ENCODE measurements at places on chromosomes 5 and 9.

- no peak for DNase-seq
Observed at GRCh38 chr9:224582-225520, 10.2 kb downstream of the DOCK8 start.

DNA sequence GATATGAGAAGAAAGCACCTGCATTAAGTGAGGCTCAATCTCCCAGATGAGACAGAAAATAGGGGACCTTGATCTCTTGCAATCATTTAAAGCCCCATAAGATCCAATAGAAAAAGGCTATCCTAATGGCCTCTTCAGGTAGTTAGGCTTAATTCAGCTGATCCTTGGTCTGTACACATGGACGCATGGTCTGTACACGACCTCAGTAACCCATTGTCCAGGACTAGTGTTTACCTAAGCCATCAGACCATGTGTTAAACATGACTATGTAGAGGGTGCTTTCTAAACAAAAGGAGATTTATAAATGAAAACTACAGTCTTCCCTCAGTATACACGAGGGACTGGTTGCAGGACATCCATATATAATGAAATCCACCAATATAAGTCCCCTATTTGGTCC, 7.5 kb downstream of the MARCHF3 start:
- no peak for DNase-seq

DNA sequence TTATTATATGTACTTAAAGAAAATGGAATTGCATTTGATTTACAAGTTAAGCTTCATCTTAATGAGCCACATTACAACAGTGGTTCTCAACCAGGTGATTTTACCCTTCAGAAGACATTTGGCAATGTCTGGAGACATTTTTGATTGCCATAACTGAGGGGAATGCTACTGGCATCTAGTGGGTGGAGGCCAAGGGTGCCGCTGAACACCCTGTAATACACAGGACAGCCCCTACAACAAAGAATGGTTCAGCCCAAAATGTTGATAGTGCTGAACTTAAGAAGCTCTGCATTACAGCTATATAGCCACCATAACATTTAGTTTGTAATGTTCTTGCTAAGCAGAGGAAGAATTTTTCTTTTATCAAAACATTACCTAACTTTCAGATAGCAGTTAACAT, 103.1 kb downstream of the PAM start:
- DNase-seq: no peak

DNA sequence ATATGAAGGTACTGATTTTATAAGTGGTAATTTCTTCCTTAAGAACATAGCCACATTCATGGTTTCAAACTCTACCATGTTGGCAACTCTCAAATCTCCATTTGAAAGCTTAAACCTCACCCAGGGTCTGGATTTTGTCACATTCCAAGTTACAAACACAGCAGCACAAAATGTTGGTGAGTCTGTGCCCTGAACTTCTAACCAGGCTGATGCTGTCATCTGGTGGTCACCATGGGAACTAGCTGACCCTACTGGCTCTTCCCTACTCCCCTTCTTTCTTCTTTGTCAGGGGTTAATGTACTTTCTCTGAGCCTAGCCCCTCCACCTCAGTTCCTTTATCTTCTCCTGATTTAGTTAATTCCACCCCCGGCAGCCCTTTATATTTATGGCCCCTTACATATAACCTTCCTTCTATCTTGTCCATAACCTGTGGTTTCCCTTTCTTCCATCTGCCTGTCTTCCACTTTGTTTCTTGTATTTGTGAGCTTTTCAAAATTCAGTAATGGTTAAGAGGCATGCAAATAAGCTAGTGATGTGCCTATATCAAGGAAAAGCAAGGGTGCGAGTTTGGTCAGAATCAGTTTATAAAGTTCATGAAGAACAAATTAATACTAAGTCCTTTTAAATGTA, 35.9 kb downstream of the TGFBR1 start:
- DNase-seq: peak; percentile 13

- no peak for DNase-seq
Observed at GRCh38 chr5:138508958-138509357, 34.1 kb downstream of the ETF1 start.

DNA sequence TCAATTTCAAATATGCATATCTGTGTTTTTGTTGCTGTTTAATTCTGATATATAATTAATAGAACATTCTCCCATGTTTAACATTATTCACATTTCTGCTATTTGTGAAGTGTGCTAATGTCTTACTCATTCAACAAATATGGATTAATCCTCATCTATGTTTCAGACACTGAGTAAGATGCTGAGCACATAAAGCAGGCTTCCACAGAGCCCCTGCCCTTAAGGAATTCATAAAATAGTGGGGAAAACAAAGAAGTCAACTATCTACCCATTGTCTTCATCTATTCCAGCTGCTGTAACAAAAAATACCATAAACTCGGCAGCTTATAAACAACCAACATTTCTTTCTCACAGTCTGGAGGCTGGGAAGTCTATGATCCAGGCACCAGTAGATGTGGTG, 333.3 kb downstream of the SEMA5A start:
- no peak for DNase-seq

- DNase-seq: no peak
Observed at GRCh38 chr9:7228726-7229125, 471.0 kb downstream of the KDM4C start.

DNA sequence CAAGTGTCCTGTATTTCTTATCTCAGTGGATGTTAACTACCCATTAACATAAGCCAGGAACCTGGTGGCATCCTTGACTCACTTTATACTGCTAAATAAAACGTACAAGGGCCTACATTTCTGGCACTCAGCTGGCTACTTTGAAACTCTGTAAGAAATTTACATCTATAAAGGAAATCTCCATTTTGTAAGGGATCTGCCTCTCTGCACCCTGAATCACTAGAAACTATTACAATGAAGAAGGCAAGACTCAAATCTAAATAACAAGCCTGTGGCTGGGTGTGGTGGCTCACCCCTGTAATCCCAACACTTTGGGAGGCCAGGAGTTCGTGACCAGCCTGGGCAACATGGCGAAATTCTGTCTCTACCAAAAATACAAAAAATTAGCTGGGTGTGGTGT, 51.5 kb downstream of the RAPGEF1 start:
- no peak for DNase-seq

DNA sequence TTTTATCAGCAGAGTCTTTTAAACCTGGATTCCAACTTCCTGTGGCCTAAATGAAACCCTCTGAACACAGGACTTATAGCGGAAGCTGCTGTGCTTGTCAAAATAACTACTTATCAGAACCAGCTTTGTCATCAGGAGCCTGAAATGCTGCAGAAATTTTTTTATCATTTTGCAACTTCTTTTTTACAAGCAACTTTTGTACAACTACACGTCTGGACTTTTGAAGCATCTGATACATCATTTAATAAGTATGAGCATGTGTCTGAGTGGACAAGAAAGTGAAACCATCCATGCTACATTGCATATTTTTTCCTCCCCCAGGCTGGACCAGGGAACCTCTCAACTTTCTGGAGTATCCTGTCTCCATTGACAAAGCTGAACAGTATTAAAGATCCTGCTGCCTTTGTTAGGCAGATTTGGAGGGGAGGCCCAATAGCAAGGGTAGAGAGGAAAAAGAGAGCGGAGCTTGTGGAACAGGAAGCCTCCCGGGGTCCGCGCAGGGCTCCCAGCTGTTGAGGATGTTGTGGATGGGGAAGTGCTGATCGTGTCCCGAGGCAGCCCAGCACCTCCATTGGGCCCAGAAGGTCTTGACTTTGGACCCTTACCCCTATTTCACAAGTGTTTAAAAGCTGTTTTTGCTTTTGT, 196.6 kb downstream of the MSX2 start:
- no peak for DNase-seq

DNA sequence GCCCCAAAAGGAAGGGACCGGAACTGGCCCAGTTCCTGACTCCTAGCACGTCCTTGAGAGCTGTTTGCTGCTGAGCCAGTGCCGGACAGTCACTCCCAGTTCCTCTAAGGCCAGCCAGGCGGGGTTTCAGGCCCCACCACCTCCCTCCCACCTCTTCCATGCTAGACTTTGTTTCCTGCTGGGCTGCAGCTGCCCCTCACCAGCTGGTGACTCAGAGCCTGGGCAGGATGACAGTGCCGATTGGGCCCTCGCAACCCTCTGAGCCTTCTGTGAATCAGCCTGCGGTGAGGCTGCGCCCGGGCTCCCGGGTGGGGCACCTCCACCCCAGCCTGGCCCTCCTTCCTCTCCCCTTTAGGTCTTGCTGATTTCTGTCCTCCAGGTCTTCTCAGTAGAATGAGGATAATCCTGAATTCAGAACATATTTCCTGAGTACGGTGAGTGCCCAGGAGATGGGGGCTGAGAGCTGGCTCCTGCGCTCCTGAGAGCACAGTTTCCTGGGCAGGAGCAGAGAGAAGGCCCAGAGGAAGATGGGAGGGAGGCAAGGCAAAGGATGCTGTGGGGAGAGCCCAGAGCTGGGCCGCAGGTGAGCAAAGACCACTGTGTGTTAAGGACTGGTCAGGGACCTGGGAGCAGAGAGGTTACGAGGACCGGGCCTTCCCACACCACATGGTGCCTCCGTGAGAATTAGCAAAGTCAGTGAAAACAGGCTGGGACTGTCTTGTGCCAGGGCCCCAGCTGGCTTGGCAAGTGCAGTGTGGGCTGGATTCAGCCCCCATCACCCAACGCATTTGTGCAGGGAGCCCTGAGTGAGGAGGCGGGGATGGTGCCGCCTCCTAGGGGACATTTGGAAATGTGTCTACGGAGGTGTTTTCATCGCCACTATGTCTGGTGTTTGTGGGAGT, 32.9 kb upstream of the STXBP1 start:
- DNase-seq: peak; percentile 52

DNA sequence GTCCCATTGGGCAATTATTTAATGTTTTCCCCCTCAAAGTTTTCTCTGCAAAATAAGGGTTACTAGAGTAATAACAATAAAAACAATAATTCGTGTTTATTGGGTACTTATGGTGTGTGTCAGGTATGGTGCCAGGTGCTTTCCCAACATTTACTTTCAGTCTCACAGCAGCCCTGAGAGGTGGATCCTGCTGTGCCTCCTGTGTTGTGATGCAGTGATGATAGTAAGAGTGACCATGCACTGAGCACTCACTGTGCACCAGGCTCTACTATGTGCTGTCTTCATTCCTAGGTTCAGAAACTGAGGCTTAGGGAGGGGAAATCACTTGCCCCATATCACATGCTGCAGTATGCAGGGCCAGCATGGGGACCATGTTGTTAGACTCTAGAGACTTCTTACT, 15.5 kb downstream of the OTULINL start:
- no peak for DNase-seq

- DNase-seq: no peak
Observed at GRCh38 chr9:128275198-128276007, at the start of gene GOLGA2. GOLGA2 (minus strand) TSS chr9:128276007; CDS start chr9:128275976, 31 bp downstream.

- DNase-seq: no peak
Observed at GRCh38 chr9:116178481-116179211, 25.1 kb downstream of the PAPPA start.

Data from stimulated activated CD4-positive, alpha-beta T cell treated with anti-CD3 and anti-CD28 coated beads, Interleukin-15, amount 100 ng/mL, for 1 hour (primary cell).